ENCODE measurements at places on chromosomes 1 and 21.
A peak's percentile ranks its signal among the peaks of the same experiment; 100 is the strongest.

GRCh38 chr1:31811605-31812004 is 4.2 kb downstream of the SPOCD1 start:
- no peak for DNase-seq

DNA sequence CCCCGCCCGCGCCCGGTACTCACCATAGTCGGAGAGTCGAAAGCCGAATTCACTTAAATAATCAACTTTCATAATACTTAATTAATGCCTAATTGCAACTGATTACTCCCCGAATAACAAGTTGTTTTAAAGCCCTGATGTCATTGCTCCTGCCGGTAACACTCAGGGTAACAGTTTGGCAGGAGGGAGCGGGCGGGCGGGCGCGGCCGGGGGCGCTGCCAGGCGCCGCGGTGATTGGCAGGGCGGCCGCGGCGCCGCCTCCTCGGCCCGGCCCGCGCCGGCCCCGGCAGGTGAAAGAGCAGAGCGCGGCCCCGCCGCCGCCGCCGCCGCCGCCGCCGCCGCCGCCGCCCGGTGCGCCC is 102.2 kb downstream of the CASZ1 start:
- no peak for DNase-seq

GRCh38 chr1:119675349-119676345 is 27.6 kb upstream of the ZNF697 start:
- DNase-seq = peak; percentile 56

DNA sequence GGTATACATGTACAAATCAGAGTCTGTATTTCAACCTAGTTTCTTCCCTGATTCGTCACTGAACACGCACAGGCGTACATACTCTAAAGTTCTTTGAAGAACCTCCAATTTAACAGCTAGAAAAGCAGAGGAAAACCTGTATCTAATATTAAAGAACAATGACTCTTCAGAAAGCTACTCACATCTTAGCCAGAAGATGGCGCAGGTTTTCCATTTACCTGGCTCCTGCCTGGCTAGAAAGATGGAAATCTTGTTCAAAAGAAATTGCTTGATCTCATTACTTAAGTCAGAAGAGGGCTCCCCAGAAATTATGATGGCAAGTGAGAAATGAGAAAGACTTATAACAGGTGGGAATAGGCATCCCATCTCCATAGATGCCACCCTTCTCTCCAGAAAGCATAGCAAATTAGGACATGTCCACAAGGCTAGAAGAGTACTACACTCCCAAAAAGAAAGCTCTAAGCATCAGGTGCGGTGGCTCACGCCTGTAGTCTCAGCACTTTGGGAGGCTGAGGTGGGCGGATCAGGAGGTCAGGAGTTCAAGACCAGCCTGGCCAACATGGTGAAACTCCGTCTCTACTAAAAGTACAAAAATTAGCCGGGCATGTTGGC is 19.0 kb upstream of the L1TD1 start:
- DNase-seq = no peak

DNA sequence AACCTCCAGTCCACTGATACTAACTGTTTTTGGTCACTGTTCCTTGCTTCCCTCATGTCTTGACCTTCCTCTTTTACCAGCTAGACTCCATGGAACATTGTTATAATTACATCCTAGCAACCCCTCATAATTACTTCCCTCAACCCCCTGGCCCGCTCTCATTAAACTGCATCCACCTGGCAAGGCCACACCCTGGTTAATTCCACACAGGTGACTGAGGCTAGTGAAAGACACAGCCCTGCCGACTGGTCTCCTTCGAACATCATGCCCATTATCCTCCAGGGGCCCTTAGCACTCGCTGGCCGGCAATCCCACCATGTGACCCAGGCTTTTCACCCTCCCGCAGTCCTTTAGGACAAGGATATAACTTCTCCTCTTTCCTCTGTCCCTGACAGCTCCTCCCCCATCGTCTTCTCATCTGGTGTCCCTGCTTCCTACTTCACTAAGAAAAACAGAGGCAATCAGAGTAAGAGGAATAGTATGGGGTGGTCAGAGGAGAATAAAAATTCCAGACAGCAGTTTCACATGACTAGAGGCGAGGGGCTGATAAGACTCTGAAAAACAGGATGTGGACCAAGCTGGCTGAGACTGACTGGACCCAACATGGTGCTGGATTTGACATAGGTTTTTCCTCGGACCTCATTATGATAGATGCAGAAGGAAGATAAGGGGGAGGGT is 8.8 kb upstream of the TENT5B start:
- DNase-seq = no peak

- no peak for DNase-seq
Measured at GRCh38 chr1:15469361-15469760, 6.5 kb upstream of the CELA2B start.

DNA sequence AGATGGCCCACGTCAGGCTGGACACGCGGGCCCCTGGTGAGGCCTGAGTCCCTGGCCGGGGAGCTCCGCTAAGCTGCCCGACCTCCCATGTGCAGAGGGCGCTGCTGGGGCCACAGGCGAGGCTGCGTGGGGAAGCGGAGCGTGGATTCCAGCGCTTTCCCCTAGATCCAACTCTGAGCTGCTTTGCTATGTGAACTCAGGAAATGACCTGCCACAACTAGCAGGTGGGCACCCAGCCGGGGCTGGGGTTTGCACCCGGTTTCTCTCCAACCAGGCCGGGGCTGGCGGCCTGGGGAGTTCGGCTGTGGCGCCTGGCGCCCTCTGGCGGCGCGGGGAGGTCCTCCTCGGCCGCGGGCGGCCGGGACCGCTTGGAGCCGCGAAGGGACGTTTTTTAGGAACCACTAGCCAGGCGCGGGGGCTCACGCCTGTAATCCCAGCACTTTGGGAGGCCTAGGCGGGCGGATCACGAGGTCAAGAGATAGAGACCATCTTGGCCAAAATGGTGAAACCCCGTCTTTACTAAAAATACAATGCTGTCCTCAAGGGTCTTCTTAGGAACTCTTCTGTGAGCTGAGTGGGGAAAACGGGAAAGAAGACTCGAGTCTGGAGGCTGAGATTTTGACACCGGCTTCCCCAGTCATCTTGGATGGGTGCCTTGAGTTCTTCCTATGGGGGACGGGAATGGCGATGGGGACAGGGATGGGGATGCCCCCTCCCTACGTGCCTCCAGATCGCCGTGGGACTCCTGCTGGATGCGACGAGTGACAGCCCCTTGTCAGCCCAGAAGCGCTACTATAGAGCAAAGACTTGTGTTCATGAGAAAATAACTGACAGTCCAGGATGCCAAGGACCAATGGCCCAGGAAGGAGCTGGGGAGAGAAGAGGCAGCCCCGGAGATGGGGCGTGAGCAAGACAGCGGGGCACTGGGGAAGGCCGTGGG is 12.6 kb downstream of the PYCR2 start:
- peak; percentile 39 for DNase-seq

DNA sequence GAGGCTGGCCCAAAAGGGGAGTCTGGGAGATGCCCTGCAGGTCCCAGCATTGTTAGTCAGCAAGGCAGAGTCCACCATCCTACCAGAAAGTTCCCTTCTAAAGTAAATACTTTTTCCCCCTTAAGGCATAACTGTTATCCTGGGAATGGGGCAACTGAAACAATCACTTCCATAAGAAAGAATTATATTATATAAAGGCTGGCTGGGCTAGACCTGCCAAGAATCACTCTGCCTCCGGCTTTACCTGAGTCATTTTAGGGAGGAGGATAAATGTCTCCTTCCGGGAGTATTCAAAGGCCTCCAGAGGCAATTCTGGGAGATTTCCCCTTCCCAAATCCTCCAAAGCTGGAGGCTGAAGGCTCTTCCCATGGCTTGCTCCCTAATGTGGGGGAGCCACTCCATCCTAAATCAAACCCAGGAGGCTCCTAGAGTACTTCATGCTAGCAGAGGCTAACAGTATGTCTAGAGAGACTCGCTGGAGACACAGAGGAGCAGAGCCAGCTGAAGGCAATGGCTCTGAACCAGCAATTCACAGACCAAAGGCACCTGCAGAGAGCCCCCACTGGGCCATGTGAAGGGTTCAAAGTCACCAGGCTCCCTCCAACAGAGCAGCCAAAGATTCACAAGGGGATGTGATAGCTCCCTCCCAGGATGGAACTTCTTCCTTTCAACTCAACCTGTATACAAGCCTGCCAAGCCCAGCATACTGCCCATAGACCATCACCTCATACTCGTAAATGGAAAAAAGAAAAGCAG is 116.0 kb downstream of the ASTN1 start:
- DNase-seq = no peak

Measured in stimulated activated CD8-positive, alpha-beta memory T cell treated with anti-CD3 and anti-CD28 coated beads, Interleukin-7, amount 100 ng/mL, for 48 hours (primary cell).